ENCODE measurements at places on chromosomes 1 and 21. TPM values are rescaled to one million over a fixed set of nuclear protein-coding genes. Genes with fewer than 3 reads are reported as not detected.

Gene FAM72B
- not detected for total RNA-seq

DNA sequence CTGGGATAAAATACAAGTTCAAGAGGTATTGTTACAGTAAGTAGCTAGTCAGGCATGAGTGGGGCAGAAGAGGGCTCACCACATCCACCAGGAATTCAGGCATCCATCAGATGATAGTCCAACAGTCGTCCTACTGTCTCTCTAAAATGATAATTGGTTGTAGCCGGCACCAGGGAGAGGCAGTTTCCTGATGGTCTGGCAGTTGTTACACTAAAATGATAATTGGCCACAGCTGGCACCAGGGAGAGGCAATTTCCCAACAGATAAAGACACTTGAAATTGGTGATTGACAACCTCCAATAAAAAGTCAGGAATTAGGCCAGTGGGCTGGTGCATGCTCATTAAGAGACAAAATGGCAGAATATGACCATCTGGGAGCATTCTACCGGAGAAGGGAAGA is 545.8 kb downstream of the AMY1C start:
- H3K27ac ChIP-seq = no peak overlapping the region
- H3K4me3 ChIP-seq = no peak overlapping the region
- H3K27me3 ChIP-seq = no peaks in the 10 kb centered on the region
- no peaks in the 10 kb centered on the region for H3K36me3 ChIP-seq
- H3K4me1 ChIP-seq = no peaks in the 10 kb centered on the region
- DNase-seq = no peak

Gene C1orf141
- not detected for total RNA-seq

DNA sequence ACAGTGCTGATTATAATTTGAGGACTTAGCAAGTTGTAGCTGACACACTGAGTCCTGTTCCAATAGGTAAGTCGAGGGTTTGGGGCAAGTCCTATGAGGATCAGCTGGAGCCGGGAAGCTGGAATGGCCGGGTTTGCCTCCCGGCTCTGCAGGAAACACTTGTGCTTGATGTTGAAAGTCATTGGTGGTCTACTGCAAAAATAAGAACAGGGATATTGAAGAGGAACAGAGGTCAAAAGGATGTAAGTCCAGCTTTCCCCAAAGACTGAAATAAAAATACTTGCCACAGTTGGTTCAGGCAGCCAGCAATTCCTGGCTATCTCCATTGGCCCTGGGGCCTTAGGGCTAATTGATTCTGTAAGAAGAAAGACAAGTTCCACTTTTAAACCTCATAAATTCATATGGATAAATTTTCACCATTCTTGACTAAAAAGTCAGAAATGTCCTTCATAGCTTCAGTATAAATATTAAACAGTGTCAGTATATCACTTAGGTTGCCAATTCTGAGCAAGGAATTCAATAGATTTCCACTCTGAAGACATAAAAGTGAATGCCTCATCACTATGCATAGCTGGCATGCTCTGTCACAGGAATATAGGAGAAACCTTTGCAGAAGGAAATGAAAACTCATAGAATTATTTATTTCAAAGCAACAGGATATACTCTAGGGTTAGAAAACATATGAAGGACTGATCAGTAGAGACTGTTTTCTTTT is 165.2 kb downstream of the AK5 start:
- no peak overlapping the region for H3K27ac ChIP-seq
- H3K4me1 ChIP-seq = no peaks in the 10 kb centered on the region
- H3K27me3 ChIP-seq = no peaks in the 10 kb centered on the region
- H3K4me3 ChIP-seq = no peak overlapping the region
- H3K36me3 ChIP-seq = no peaks in the 10 kb centered on the region

- no peaks in the 10 kb centered on the region for H3K4me1 ChIP-seq
- DNase-seq = no peak
- no peak overlapping the region for H3K27ac ChIP-seq
- no peak overlapping the region for H3K4me3 ChIP-seq
Measured at GRCh38 chr1:219518168-219518906, 94.6 kb downstream of the ZC3H11B start.

DNA sequence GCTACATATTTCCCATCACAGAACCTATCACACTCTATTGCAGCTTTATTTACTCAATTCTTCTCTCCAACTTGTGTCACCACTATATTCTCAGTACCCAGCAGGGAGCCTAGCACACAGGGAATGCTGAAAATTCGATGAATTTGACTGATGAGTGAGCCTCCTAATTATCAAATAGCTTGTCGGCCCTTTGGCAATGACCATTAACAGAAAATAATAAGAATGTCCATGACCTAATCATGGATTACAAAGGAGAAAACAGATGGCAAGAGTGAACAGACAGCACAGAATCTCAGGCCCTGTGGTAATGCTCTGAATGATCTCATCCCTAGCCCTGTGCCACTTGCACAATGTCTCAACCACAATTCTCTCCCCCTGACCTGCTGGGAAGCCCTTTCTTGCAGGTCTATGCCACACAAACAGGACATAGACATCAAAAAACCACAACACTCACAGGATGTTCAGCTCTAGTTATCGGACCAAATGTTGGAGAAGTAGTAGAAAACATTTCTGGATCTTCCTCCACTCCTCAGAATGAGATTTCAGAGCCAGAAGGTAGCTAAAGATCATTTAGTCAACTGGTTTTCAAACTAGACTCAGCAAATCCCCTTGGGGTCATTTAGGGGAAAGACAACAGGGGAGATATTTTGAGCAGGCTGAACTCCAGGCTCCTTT is 68.4 kb downstream of the LUZP1 start:
- DNase-seq = peak; percentile 27
- no peaks in the 10 kb centered on the region for H3K4me1 ChIP-seq
- no peak overlapping the region for H3K4me3 ChIP-seq
- H3K27ac ChIP-seq = no peak overlapping the region

Gene UQCRH
- total RNA-seq = 195 TPM

- H3K27ac ChIP-seq = no peak overlapping the region
- DNase-seq = no peak
- no peaks in the 10 kb centered on the region for H3K36me3 ChIP-seq
- H3K4me3 ChIP-seq = no peak overlapping the region
- no peaks in the 10 kb centered on the region for H3K27me3 ChIP-seq
- peaks cover 14% of the 10 kb centered on the region for H3K4me1 ChIP-seq
Measured at GRCh38 chr1:180563026-180563827, 4.5 kb downstream of the OVAAL start.

Gene ESPN
- total RNA-seq = 0.26 TPM

DNA sequence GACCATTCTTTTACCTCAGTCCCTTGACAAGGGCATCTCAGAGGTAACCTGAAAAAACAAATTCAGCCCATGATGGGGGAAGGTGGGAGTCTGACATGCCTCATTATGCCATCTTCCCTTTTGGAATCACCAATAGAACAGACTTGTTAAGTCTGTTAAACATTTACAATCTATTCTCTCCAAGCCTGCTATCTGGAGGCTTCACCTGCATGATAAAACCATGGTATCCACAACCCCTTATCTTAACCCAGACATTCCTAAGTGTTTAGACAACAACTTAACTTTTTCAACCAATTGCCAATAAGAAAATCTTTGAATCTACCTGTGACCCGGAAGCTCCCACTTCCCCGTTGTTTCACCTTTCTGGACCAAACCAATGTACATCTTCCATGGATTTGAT is 233.0 kb upstream of the CACYBP start:
- H3K4me3 ChIP-seq = no peak overlapping the region
- no peak overlapping the region for H3K27ac ChIP-seq
- no peaks in the 10 kb centered on the region for H3K27me3 ChIP-seq
- H3K36me3 ChIP-seq = no peaks in the 10 kb centered on the region

Gene BRDT
- total RNA-seq = not detected

Gene DNAJC28
- 1.3 TPM for total RNA-seq

Gene SARS1
- total RNA-seq = 123 TPM

DNA sequence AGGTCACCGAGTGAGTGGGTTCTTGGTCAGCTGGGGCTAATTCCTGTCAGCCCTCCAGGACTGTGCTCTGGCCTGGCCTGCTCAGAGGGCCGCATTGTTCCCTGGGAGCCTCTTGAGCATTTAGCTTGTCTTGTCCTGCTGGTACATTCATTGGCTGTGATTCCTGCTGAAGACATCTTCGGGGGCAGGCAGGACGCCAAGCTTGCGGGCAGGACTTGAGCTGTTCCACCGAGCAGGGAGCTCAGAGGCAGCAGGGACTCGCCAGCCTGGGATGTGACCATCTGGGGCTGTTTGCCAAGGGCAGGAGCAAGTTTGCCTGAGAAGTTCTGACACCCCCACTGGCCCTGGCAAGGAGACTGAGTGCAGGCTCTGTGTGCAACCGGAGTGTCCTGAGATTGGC is 7.0 kb upstream of the SLC26A9 start:
- no peaks in the 10 kb centered on the region for H3K27me3 ChIP-seq
- H3K36me3 ChIP-seq = no peaks in the 10 kb centered on the region
- no peak overlapping the region for H3K4me3 ChIP-seq
- no peak overlapping the region for H3K27ac ChIP-seq
- H3K4me1 ChIP-seq = peaks cover 47% of the 10 kb centered on the region

Gene SIPA1L2
- 5.6 TPM for total RNA-seq

GRCh38 chr21:45950740-45951515 is 30.6 kb upstream of the COL6A1 start:
- no peak overlapping the region for H3K27ac ChIP-seq
- no peaks in the 10 kb centered on the region for H3K36me3 ChIP-seq

Gene LCE2C
- total RNA-seq = not detected

Gene CASZ1
- 14.2 TPM for total RNA-seq

GRCh38 chr1:118101515-118101844 is 83.5 kb downstream of the SPAG17 start:
- H3K27me3 ChIP-seq = no peaks in the 10 kb centered on the region
- DNase-seq = peak; percentile 20
- H3K4me3 ChIP-seq = no peak overlapping the region
- H3K4me1 ChIP-seq = peaks cover 48% of the 10 kb centered on the region
- peak overlapping the region; percentile 37 for H3K27ac ChIP-seq

Gene IL20
- not detected for total RNA-seq

DNA sequence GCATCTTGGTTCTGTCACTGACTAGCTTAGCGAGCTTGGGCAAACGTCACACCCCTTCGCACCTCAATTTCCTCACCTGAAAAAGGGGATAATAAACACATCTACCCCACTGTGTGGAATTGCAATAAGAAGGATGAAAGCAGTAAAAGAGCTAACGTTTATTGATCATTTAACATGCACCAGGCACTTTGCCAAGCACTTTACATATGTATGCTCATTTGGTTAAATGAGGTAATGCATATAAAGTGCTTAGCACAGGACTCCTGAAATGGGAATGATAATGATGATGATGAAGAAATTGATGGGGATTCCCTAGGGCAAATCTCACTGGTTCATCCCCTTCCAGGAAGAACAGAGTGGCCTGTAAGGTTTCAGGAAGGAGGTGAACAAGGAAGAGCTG is 4.8 kb downstream of the NKAIN1 start:
- peaks cover 7% of the 10 kb centered on the region for H3K27me3 ChIP-seq
- H3K36me3 ChIP-seq = no peaks in the 10 kb centered on the region
- no peak for DNase-seq
- no peak overlapping the region for H3K4me3 ChIP-seq

DNA sequence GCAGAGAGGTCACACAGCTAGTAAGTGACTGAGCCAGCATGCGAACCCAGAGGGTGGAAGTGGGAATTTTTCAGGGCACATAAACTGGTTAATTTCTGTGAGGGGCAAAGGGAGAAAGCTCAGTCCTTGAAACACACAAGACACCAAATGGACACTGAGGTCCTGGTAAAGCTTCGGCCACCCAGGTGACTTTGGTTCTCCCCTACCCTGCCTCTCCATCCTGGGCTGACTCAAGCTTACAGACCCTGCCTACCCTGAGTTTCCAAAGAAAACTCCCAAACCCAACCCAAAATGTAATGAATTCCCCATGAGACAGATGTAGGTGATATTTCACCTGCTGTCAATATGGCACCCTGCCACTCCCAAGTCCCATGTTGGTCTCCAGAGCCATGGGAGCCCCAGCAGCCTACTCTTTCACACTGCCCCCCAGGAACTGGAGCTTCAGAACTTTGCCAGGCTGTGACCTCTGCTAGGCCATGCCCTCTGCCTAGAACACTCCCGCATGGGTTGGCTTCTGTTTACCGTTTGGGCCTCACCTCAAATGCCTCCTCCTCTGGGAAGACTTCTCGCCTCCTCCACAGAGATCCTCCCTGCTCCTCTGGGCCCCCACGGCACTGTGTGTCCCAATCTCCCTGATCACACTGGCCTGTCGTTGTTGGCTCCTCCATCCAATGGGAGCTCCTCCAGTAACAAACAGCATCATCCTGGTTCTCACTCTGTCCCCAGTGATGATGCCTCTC is 3.7 kb upstream of the LRP8 start:
- no peak overlapping the region for H3K27ac ChIP-seq
- DNase-seq = peak; percentile 2
- H3K27me3 ChIP-seq = no peaks in the 10 kb centered on the region
- H3K4me1 ChIP-seq = peaks cover 10% of the 10 kb centered on the region
- H3K36me3 ChIP-seq = no peaks in the 10 kb centered on the region
- H3K4me3 ChIP-seq = no peak overlapping the region

Gene OR2L13
- total RNA-seq = not detected

- no peaks in the 10 kb centered on the region for H3K36me3 ChIP-seq
- H3K27ac ChIP-seq = no peak within 1 kb of the TSS
- peaks cover 21% of the 10 kb centered on the region for H3K4me1 ChIP-seq
- no peaks in the 10 kb centered on the region for H3K27me3 ChIP-seq
Measured at GRCh38 chr1:47232187-47232874, at the start of gene TAL1. TSS of gene TAL1 (minus strand) at chr1:47232225. CDS start at chr1:47225888, 6,337 bp downstream.

Gene CFAP141
- total RNA-seq = not detected

Gene UHMK1
- 27.7 TPM for total RNA-seq

DNA sequence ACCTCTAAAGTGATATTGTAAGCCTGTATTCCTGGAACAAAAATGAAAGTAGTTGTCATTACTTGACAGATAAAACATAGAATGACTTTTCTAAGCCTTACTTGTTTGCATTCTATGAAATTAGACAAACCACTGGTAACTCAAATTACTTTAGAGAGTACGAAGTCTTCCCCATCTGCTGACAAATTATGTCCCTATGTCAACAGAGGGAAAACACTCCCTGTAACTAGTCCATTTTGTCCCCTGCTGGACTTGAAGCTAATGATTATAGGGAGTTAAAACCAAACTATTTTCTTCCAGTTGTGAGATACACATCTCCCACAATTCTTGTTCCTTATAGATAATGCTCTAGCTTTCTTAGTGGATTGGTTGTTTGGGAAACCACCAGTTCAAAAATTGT is 39.6 kb downstream of the GREM2 start:
- no peaks in the 10 kb centered on the region for H3K27me3 ChIP-seq
- no peaks in the 10 kb centered on the region for H3K36me3 ChIP-seq
- no peak overlapping the region for H3K27ac ChIP-seq
- no peak overlapping the region for H3K4me3 ChIP-seq

- H3K27ac ChIP-seq = peak overlapping the region; percentile 92
- DNase-seq = no peak
- H3K36me3 ChIP-seq = no peaks in the 10 kb centered on the region
Measured at GRCh38 chr1:161200421-161200991, 1.7 kb upstream of the ADAMTS4 start.

GRCh38 chr21:33839167-33839716 is 76.4 kb downstream of the ATP5PO start:
- H3K27ac ChIP-seq = no peak overlapping the region
- peaks cover 13% of the 10 kb centered on the region for H3K4me1 ChIP-seq
- no peak overlapping the region for H3K4me3 ChIP-seq
- no peak for DNase-seq

All from body of pancreas (tissue), 4 donors.